ENCODE measurements at places on chromosomes 1 and 21.

GRCh38 chr1:164510435-164510834, 48.5 kb upstream of the PBX1 start:
- no peak for DNase-seq

DNA sequence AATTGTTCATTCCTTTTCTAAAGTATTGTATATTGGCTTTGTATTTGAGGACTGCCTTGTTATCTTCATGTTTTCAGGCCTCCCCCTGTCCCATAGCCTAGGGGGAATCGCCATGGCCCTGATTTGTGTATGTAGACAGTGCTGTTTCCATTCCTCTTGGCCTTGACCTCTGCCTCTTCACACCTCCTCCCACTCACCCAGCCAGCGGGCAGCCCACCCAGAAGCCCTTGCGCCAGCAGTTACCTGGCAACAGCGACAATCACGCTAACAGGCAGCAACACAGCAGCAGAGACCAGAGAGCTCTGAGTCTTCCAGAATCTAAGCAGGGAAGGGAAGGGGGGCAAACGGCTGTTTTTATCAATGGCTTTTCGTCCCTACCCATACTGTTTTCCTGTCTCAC, 50.0 kb upstream of the NPL start:
- DNase-seq, result no peak

- no peak for DNase-seq
Observed at GRCh38 chr1:66747501-66747900, 4.8 kb upstream of the DYNLT5 start.

DNA sequence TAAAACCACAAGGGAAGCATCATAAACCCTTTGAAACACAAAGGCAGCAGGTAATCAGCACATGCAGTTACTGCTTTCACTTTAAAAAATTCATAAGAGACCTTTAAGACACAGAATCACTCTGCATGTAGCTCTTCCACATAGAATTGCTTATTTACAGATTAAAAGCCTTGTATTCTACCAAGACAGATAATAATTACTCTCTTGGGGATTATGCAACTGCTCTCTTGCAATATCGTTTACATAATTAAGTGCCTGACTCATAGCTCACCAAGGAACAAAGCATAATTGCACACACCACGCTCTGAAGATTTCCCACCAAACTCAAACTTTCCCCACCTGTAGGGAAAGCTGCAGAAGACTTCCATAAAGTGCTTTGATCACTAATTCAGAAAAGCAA, 87.9 kb downstream of the VAV3 start:
- DNase-seq, result no peak

DNA sequence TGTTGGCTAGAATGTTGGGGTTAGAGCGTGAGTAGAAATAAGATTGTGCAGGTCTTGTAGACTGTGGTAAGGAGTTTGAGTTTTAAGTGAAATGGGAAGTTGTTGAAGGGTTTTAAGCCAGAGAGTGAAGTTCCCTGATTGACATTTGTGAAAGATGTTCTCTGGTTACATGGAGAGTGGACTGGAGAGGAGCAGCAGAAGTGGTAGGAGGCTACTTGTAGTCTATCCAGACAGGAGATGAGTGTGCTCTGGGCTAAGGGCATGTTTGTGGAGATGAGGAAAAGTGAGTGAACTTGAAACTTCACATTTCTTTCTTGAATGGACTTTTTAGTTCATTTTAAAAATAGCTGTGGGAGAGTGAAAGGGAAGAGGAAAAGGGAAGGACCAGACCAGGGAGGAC, 37.0 kb downstream of the F3 start:
- no peak for DNase-seq

GRCh38 chr1:38243106-38243505, 196.5 kb upstream of the POU3F1 start:
- no peak for DNase-seq

DNA sequence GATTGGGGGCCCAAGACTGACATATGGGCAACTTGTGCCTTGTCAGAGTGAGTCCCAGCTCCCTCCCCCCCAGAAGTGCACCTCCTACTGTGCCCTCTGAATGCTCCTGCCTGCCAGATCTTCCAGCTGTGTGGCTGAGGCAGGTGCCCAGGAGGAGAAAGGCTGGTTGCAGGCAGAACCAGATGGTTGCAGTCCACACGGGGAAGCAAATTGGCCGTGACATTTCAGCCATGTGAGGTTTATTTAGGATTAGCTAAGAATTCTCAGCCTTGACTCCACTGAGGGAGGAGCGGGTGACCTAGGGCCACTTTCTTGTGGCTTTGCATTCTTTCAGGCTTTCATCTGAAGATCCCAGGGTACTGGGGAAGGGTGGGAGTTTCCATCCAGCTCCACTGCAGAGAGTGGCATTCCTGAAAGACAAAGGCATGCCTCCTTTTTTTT, 33.8 kb downstream of the PEX14 start:
- DNase-seq, result no peak

- no peak for DNase-seq
Observed at GRCh38 chr1:22922640-22923039, 50.0 kb downstream of the LACTBL1 start.

GRCh38 chr1:88224906-88225305, 459.2 kb upstream of the PKN2 start:
- DNase-seq, result no peak

- DNase-seq, result no peak
Observed at GRCh38 chr21:36125512-36126207, 9.2 kb upstream of the CBR3 start.

DNA sequence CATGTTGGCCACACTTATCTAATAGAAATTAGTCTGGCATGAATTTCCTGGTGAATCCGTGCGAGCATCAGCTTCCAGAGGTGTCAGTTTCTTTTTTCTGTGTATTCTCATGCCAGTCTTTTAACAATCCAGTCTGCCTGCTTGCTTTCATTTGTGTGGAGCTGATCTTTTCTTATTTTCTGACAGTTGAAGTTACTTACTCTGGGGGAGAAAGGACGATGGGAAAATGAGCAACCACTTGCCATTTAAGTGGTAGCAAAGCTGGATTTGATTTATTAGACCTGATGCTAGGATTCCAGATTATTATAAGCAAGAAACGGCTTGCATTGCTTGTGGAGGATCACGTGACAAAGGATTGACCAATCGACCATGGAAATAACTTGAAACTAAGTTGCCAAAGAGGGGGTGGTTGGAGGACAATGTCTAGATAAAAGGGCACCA, 24.3 kb upstream of the APP start:
- DNase-seq, result no peak

DNA sequence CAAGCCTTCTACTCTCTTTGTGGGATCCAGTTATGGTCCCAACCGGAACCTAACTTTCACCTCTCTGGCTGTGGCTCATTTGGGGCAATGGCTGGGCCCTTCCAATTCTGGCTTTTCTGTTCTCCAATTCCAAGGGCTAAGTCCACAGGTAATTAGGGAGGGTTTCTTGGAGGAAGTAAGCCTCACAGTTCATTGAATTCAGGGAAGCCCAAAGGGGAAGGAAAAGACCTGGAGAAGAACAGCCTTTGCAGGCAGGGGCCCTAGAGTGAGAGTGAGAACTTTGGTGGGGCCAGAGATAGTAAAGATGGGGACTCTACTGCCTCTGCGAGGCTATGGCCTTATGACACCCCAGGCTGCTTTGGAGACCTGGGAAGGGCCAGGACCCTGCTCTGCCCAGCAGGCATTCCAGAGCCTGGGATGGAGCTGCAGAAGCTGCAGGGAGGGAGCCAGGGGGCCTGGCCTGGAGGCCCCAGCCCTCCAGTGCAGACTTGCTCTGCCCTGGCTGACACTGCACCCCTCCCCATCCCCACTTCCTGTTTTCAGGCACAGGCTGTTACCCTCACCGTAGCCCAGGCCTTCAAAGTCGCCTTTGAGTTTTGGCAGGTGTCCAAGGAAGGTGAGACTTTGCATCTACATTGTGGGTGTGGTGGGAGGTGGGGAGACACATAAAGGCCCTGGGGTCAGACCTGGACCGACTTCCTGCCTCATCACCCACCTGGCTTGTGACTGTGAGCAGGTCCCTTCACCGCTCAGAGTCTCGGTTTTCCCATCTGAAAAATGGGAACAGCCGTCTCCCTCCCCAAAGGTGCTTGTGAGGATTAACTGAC, 18.9 kb downstream of the LDLRAP1 start:
- DNase-seq, result no peak

DNA sequence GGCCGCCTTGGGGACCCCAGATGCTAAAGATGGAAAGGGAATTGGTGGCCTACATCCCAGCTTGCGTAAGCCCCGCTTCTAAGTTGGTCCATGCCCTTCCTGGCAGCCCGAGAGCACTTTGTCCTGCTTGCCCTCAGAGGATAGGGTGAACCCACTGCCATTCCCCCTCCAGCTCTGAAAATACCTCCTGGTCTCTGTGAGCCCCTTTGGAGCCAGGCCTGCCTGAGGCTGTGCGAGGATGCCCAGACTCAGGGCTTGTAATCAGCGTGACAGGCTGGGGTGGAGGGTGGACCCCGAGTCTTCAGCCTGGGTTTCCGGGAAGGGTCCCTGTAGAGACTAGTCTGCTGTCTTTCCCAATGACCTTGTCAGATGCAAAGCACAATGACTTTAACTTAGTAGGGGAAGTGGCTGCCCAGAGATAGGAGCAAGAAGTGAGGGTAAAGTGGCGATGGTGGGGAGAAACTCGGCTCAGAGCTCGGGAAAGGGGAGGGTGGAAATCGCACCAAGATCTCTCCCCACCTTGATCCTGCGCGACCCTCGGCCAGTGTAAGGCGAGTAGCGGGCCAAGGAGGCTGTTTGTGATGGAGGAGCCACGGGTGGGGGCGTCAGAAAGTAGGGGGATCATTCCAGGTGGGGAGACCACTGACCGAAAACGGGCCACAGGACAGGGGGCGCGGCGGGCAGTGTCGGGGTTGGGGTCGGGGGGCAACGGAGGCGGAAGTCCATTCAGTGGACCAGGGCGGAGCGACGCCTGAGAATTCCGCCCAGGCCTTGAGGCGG, 2.7 kb upstream of the HES3 start:
- DNase-seq, result no peak

DNA sequence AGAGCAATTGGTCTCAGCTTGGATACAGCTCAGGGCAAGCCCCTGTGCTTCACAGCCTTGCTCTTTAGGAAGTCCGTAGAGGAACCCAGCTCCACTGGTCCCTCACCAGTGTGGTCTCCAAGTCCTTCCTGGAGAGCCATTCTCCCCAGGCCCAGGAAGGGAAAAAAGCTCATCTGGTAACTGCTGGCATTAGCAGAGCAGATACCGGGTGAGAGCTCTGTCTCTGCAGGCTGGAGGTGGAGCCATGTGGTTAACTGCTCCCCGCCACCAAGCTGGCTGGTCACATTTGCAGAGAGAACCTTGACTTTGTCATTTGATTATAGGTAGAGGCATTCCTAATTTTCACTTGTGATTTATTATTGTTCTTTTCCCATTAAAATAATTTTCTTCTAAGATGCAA, 169.6 kb downstream of the ROR1 start:
- DNase-seq, result no peak

DNA sequence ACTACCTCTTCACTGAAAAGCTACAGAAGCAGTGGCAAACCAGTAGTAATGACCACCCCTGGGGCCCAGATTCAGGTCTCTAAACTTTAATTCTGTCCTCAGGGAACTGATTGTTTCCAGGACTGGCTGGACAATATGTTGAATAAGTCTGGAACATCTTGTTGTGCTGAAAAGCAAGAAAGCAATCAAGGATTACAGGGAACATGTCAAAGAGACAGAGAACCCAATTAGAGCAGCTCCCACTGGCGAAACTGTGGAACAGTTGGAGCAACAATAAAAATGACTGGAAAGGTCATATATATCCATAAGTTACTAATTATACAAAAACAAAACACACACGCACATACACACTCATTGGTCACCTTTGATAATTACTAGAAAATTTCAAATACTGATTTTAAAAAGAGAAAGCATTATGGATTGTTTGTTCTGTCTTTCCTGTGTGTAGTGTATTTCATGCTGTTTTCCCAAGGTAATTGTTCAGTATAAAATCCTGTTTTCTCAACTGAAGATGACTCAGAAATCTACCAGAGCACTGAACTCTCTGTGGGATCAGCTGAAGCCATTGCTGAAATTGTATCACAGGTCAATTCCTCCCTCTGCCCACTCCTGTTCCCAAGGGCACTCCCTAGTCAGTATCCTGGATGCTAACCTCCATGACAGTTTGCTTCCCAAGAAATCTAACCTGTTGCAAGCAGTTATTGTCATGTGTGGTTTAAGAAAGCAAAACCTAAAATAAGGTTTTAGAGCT, 83.6 kb upstream of the RGS1 start:
- no peak for DNase-seq

DNA sequence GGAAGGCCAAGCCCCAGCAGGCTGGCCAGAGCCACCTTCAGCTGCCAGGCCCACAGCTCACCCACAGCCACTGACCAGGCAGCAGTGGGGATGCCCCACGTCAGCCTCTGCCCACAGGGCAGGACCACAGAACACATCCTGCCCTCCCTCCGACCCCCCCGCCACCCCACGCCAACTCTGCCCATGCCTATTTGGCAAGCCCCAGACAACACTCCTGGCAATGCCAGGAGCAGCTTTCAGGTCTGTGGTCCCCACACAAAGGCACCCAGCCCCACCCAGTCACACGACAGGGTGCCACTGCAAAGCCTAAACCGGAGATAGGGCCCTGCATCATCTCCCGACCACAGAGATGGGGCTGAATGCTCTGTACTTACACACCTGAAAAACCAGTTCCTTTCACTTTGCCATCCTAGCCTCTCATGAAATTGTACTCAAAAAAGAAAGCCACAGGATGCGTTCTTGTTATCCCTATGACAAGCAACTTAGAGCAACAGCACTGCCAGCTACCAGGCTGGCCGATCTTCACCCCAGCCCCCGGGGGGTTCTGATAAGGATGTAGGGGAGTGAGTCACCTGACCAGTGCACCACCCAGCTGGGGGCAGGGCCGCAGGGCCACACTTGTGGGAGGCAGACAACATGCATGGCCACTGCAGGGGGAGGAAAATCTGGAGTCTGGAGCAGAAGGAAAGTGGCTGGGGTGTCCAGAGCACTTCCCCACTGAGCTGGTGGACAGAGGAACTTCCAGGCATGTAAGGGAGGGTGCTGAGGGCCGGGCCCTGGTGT, 36.2 kb downstream of the UBE2G2 start:
- no peak for DNase-seq

DNA sequence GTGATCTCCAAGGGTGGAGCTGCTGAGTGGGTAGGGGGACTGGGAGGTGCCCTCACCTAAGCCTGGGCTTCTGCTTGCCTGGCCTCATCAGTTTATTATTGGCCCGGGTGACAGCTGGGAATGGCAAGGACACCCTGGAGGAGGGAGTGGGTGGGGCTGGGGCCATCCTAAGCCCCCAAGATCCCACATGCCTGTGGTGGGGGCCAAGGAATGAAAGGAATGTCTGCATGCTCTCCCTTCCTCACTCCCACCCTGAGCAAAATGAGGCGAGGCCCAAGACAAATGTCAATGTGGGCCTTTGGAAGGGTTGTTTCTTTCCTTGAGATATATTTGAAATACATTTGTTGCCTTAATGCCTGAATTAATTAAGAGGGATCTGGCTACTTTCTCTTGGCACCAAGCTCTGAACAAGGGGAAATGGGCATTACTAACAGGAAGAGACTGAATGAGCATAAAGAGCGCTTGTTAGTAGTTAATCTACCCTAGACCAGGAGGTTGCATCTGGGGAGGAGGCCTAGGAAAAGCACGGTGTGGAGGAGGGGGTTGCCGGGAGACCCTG, 19.7 kb upstream of the CHI3L1 start:
- no peak for DNase-seq

GRCh38 chr1:64996541-64997257, 30.4 kb upstream of the JAK1 start:
- DNase-seq, result no peak

GRCh38 chr1:29501227-29501976, 265.1 kb downstream of the PTPRU start:
- DNase-seq, result no peak

GRCh38 chr1:33875862-33876261, 12.0 kb downstream of the HMGB4 start:
- DNase-seq, result no peak
